ENCODE measurements at places on chromosomes 1 and 21.
A peak's percentile ranks its signal among the peaks of the same experiment; 100 is the strongest.

DNA sequence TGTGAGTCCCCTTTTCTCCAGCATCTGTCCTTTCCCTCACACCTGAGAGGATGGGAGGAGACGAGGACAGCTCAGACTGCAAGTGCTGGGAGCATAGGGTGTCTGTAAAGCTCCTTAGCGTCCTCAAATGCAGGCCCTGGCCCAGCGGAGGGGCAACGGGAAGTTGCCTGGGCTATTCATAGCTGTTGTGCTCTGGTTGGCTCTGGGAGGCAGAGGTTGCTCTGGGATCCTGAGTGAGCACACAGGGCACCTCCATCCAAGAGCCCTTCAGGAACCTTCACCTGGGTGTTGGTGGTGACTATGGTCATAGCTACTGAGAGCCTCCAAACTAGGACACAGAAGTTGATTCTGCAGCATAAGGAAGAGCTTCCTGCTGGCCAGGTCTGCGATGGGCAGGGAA is 2.6 kb downstream of the PADI1 start:
- DNase-seq: no peak
- no peak overlapping the region for H3K4me3 ChIP-seq
- no peaks in the 10 kb centered on the region for H3K27me3 ChIP-seq
- peaks cover 48% of the 10 kb centered on the region for H3K4me1 ChIP-seq
- no peaks in the 10 kb centered on the region for H3K36me3 ChIP-seq

DNA sequence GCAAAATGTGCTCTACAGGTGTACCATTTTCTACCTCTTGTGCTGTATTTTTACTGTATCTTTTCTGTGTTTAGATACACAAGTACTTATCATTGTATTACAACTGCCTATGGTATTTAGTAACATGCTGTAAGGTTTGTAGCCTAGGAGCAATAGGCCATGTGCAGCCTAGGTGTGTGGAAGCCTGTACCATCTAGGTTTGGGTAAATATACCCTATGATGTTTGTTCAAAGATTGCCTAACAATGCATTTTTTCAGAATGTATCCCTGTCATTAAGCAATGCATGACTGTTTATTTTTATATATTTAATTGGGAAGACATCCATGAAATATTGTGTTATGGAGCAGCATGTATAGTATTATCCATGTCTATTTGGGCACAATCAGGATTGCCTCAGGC is 11.0 kb downstream of the ETV3L start:
- peaks cover 6% of the 10 kb centered on the region for H3K27me3 ChIP-seq
- peaks cover 8% of the 10 kb centered on the region for H3K4me1 ChIP-seq
- no peak overlapping the region for H3K4me3 ChIP-seq

DNA sequence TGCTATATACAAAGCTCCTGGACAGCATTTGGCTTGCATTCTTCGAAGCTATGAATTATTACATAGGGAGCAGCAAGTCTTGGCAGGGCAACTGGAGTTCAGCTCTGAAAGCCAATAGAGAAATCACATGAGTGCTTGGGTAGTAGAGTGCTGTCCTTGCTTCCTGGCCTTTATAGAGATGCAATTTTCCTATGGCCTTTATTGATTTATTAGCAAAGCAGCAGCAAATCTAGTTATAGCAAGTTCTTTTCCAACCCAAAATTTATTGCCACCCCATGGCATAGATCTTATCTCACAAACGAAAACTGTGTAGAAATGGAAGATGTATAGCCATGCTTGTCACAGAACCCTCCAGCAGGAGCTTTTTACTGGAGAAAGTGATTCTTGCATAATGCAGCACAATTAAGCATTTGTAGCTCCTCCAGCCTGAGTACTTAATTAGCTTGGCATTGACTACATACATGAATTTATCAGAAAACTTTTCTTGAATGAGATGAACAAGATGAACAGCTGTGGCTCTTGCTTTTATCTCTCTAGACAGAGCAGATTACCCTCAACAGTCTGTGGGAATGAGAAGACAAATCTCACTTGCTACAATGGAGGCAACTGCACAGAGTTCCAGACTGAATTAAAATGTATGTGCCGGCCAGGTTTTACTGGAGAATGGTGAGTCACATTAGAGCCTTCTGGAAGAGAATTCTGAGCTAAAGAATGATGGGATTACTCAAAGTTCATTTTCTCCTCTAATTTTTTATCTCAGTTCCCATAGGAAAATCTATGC is 170.1 kb downstream of the CRB1 start:
- no peaks in the 10 kb centered on the region for H3K36me3 ChIP-seq
- H3K4me1 ChIP-seq: peaks cover 11% of the 10 kb centered on the region
- H3K4me3 ChIP-seq: no peak overlapping the region
- peaks cover 4% of the 10 kb centered on the region for H3K27me3 ChIP-seq

DNA sequence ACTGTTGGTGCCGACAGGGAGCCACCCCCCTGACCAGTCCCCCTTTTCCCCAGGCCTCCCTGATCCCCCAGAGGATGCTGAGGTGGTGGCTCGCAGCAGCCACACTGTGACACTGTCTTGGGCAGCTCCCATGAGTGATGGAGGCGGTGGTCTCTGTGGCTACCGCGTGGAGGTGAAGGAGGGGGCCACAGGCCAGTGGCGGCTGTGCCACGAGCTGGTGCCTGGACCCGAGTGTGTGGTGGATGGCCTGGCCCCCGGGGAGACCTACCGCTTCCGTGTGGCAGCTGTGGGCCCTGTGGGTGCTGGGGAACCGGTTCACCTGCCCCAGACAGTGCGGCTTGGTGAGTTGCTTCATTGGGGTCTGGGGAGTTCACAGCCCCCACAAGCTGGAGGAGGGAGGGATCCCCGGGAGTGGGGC is 89.2 kb downstream of the TRIM11 start:
- H3K4me3 ChIP-seq: no peak overlapping the region
- peak; percentile 81 for DNase-seq
- H3K4me1 ChIP-seq: no peaks in the 10 kb centered on the region
- no peaks in the 10 kb centered on the region for H3K27me3 ChIP-seq
- no peak overlapping the region for H3K27ac ChIP-seq

GRCh38 chr1:169102567-169102966 is 3.9 kb upstream of the ATP1B1 start:
- H3K27ac ChIP-seq: peak overlapping the region; percentile 20
- no peak overlapping the region for H3K4me3 ChIP-seq
- H3K27me3 ChIP-seq: no peaks in the 10 kb centered on the region
- no peak for DNase-seq
- H3K36me3 ChIP-seq: no peaks in the 10 kb centered on the region

GRCh38 chr1:53131590-53131938 is 10.9 kb downstream of the SLC1A7 start:
- H3K4me1 ChIP-seq: peaks cover 21% of the 10 kb centered on the region
- H3K4me3 ChIP-seq: no peak overlapping the region
- H3K27ac ChIP-seq: no peak overlapping the region
- no peak for DNase-seq
- H3K36me3 ChIP-seq: no peaks in the 10 kb centered on the region

GRCh38 chr1:236979149-236979900 is 24.9 kb downstream of the MT1HL1 start:
- no peaks in the 10 kb centered on the region for H3K4me1 ChIP-seq
- DNase-seq: no peak
- H3K36me3 ChIP-seq: no peaks in the 10 kb centered on the region
- no peaks in the 10 kb centered on the region for H3K27me3 ChIP-seq
- no peak overlapping the region for H3K27ac ChIP-seq

GRCh38 chr1:202998836-202999750 is 8.1 kb upstream of the TMEM183A start:
- no peaks in the 10 kb centered on the region for H3K36me3 ChIP-seq
- no peaks in the 10 kb centered on the region for H3K4me1 ChIP-seq
- H3K27ac ChIP-seq: no peak overlapping the region
- H3K27me3 ChIP-seq: peaks cover 55% of the 10 kb centered on the region

DNA sequence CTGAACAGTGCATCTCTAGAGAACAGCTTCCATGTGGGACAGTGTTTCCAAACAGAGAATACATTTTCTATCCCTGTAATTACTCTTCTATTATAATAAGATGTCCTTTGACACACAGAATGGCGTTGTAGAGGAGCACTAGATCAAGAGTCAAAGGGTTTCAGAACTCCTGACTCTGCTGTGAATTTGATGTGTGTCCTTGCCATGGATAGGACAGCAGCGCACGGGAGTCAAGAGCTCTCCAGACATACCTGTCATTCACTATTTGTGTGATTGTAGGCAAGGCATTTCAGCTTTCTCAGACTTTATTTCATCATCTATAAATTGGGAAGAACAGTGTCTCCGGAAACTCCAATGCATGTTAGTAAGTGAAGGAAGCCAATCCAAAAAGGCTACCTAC is 176.4 kb downstream of the RGS7 start:
- H3K4me3 ChIP-seq: no peak overlapping the region
- H3K36me3 ChIP-seq: no peaks in the 10 kb centered on the region
- H3K27ac ChIP-seq: no peak overlapping the region
- peaks cover 6% of the 10 kb centered on the region for H3K4me1 ChIP-seq
- DNase-seq: no peak
- H3K27me3 ChIP-seq: no peaks in the 10 kb centered on the region

DNA sequence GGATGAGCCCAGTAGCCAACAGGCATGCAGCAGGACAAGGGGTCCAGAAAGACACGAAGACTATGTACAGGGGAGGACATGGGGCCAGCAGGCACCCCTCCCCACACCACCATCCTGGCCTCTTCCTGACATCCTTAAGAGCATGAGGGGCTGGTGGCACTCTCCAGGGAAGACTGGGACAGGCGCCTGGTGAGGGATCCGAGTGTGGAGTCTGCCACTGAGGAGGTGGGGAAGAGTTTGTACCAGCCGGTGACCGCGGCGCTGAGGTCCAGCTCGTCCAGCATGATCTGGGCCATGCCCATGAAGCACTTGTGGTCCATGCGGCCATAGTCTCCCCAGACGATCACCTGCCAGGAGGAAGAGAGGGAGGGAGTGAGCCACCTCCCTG is 39.1 kb downstream of the RIMS3 start:
- H3K36me3 ChIP-seq: peaks cover 8% of the 10 kb centered on the region
- H3K27ac ChIP-seq: no peak overlapping the region
- H3K4me3 ChIP-seq: no peak overlapping the region
- no peaks in the 10 kb centered on the region for H3K4me1 ChIP-seq
- no peak for DNase-seq

- H3K36me3 ChIP-seq: no peaks in the 10 kb centered on the region
- H3K4me1 ChIP-seq: no peaks in the 10 kb centered on the region
- no peaks in the 10 kb centered on the region for H3K27me3 ChIP-seq
- DNase-seq: no peak
Observed at GRCh38 chr1:75257424-75257823, 123.2 kb downstream of the LHX8 start.

GRCh38 chr1:899636-900317 is 23.9 kb upstream of the SAMD11 start:
- peaks cover 1% of the 10 kb centered on the region for H3K4me1 ChIP-seq
- no peak overlapping the region for H3K27ac ChIP-seq
- peaks cover 50% of the 10 kb centered on the region for H3K27me3 ChIP-seq
- no peak overlapping the region for H3K4me3 ChIP-seq

DNA sequence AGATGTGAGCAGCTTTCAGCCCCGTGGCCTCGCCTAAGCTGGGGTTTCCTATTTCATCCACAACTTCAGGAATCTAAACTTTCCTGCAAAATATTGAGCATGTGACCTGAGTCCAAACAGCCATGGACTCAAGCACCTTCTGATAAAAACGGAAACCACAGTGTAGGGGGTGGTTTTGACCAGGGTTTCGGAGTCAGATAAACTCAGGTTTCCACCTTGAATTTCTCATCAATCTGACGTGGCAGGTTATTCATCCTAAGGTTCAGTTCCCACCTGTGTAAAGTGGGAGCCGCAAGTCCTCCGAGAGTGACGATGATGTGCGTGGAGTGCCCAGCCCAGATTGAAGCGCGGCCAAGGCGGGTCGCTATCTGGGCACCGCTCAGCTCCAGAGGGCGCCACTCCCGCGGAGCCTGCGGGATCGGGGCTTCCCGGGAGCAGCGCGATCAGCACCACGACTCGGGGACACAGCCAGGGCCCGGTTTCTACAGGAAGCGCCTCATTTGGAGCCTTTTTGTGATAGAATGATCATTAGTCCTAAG is 871 bp upstream of the ETS2 start:
- no peaks in the 10 kb centered on the region for H3K27me3 ChIP-seq
- peak overlapping the region; percentile 75 for H3K4me3 ChIP-seq

- no peak for DNase-seq
- no peaks in the 10 kb centered on the region for H3K27me3 ChIP-seq
- no peak overlapping the region for H3K27ac ChIP-seq
- H3K4me1 ChIP-seq: peaks cover 21% of the 10 kb centered on the region
- no peak overlapping the region for H3K4me3 ChIP-seq
Observed at GRCh38 chr1:183476081-183476480, 3.8 kb downstream of the SMG7 start.

DNA sequence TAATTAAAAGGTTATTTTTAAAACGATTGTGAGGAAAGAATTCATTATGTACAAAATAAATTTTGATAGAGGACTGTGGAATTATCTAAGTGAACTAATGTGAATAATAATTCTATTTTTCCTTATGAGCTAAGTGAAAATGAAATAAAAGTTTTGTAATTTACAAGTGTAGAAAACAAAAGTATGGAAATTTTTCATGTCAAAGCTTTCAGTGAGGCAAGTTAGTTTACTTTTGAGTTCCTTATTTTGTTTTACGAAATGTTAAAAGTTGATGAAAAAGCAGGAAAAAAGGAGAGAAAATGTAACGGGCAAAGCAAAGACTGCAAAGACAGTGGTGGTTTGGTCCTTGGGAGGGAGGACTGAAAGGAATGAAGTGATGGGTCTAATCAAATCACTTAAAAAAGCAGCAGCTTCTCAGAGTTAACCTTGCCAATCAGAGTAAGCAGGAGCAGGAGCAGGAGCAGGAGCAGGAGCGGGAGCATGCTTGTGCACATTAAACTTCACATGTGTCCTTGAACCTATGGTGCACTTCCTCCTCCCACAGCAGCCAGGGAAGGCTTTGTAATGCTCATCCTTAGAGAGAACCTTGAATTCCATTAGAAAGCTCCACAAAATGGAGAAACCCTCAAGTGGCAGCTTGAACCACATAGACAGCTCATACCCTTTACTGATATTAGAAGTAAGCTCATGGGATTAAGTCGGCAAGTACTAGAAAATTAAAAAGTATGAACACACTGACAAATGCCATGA is 133.4 kb downstream of the LHX4 start:
- H3K27me3 ChIP-seq: no peaks in the 10 kb centered on the region
- no peak overlapping the region for H3K27ac ChIP-seq

DNA sequence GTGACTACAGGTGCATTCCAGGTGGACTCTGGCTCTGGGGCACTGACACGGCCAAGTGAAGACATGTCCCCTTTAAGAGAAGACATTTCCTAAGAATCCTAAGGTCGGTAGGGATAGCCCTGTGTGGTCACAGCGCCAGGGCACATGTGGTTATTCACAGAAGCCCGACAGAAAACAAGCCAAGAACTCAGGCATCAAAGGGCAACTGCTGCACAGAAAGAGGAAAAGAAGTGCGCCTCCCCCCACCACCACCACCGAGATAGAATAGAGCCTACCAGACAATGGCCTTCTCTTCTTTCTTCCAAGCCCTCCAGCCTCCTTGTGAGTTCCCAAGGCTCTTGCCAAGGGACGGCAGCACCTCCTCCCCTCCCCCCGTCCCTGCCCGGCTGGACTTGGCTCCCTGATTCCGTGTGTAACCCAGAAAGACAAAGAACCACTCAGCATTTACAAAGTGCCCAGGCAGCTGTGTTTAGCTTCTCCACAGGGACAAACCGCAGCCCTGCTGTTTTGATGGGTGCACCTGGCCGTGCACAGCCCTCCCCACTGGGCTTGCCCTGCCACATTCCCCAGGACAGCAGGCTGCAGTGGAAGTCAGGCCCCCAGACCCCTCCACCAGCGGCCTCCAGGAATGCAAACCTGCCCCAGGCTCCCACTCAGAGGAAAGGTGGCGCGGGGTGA is 30.2 kb downstream of the TMPRSS2 start:
- peaks cover 17% of the 10 kb centered on the region for H3K27me3 ChIP-seq
- H3K27ac ChIP-seq: peak overlapping the region; percentile 44
- H3K4me1 ChIP-seq: peaks cover 19% of the 10 kb centered on the region
- no peak overlapping the region for H3K4me3 ChIP-seq
- no peaks in the 10 kb centered on the region for H3K36me3 ChIP-seq

Measured in osteocyte (in vitro differentiated cells).